Caudate nucleus (tissue), 63 donors: ENCODE measurements at places on chromosomes 4 and X.

GRCh38 chrX:56738670-56739069 lies 9.6 kb downstream of the NBDY start:
- DNase-seq, result no peak

- DNase-seq, result no peak
Measured at GRCh38 chr4:16732741-16733140, 165.7 kb downstream of the LDB2 start.

DNA sequence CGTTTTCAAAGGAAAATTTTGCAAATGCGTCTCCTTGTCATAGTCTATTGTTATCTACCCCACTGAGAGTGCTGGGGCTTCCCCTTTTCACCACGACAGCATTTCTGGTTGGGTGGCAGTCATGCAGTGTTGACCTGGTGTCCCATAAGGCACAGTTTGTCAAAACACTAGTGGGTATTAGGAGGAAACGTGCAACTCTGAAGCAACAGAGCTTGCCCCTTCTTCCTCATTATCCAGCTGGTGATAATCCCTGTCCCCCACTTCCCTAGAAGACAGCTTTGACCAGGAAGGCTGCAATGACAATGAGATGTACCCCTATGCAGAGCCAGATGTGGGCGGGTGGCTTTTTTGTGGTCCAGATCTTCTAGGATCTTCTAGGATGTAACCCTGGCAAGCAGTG lies 1.8 kb downstream of the TBC1D1 start:
- DNase-seq, result no peak

DNA sequence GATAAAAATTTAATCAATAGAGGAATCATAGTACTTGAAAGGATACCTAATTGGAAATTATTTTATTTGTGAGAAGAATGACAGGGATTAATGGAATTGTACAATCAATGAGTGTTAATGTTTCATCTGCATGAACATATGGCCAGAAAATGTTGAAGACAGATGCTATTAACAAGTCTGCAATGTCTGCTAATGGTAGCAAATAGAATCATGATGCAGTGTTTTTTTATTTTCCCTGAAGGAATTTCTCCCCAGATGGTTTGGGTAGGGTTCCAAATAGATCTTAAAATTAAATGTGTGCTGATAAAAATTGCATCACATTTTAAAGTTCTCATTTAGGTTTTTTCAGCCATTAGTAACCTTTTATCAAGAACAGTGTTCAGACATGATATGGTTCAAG lies 291.3 kb upstream of the TRAM1L1 start:
- no peak for DNase-seq

- no peak for DNase-seq
Measured at GRCh38 chr4:152996111-152996571, 60.0 kb downstream of the FHDC1 start.

GRCh38 chrX:19674041-19674789 lies 158.9 kb upstream of the MAP3K15 start:
- DNase-seq, result no peak

DNA sequence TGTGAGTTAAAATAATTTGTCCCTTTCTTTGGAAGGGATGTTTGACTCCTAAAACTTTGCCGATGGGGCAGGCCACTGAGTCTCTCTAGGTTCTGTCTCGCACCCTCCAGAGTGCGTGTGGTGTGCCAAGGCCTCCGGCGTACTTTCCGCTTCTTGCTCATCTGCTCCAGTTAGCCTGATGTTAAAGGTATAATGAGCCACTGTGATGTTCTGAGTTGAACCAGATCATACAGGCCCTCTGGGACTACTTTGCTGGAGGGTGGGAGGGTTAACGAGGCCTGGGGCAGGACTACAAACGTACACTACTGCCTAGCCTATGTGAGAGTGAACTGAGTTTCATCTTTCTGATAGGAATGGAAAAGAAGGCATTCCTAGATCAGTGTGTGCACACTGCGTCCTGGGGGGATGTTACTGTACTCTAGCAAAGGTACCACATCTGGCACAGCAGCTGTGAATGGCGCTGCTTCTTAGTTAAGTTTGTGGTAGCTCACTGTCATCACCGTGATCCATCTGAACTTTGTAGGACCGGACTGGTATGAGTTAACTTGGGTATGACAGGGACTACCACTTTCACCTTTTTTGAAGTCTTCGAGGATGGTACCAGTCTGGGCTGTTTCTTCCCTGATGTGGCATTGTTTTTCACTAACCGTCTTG lies 60.2 kb downstream of the RGS12 start:
- no peak for DNase-seq

- no peak for DNase-seq
Measured at GRCh38 chr4:81921751-81922159, 450.0 kb upstream of the RASGEF1B start.

GRCh38 chr4:53196882-53197771 lies 168.7 kb downstream of the SCFD2 start:
- no peak for DNase-seq

DNA sequence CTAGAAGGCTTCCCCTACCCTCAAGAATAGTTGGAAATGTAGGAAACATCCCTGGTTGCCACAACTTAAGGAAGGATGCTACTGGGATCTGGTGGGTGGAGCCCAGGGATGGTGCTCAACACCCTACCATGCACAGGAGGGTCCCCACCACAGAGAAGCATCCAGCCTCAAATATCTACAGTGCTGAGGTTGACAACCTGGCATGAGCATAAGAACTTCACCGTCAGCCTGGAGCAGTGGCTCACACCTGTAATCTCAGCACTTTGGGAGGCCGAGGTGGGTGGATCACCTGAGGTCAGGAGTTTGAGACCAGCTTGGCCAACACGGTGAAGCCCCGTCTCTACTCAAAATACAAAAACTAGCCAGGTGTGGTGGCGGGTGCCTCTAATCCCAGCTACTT lies 24.0 kb upstream of the ASMTL start:
- no peak for DNase-seq

DNA sequence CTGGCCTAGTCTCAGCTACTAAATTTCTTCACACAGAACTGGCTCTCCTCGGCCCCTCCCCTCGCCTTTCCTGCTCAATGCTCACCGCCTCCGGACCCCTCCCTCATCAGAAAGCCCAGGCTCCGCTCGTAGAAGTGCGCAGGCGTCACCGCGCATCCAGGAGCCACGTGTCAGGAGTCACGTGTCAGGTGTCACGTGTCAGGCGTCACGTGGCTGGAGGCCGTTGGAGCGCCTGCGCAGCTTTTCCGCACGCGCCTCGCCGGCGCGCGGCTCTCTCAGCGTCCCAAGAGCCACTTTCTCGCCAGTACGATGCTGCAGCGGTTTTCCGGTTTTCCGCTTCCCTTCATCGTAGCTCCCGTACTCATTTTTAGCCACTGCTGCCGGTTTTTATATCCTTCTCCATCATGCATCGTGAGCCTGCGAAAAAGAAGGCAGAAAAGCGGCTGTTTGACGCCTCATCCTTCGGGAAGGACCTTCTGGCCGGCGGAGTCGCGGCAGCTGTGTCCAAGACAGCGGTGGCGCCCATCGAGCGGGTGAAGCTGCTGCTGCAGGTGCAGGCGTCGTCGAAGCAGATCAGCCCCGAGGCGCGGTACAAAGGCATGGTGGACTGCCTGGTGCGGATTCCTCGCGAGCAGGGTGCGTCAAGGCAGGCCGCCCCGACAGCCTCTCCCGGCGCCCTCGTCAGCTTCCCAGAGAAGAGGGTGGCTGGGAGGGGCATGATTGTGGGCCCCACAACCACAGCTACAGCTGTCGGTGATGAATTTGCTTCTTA lies at the start of gene SLC25A31:
Gene SLC25A31, plus strand, starts transcription at position 259 of the 772 bp plus-strand sequence. Its CDS starts 146 bp downstream, at position 405.
- no peak for DNase-seq

DNA sequence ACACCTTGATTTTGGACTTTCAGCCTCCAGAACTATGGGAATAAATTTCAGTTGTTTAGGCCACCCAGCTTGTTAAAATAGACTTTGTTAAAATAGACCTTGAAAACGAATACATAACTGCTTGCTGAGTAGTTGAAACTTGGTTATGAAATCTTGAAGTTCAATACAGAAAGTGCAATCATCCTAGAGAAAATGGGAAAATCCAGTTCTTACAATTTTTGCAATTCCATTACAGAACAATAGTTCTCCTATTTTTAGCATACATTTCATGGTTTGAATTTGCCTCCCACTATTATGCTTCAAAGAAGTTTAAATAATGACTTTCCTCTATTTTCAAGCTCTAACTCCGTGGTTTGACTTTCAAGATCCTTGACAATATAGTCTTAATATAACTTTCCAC lies 10.5 kb downstream of the TLR1 start:
- no peak for DNase-seq

GRCh38 chr4:180698550-180699195 lies 1544.5 kb upstream of the TENM3 start:
- DNase-seq, result no peak

DNA sequence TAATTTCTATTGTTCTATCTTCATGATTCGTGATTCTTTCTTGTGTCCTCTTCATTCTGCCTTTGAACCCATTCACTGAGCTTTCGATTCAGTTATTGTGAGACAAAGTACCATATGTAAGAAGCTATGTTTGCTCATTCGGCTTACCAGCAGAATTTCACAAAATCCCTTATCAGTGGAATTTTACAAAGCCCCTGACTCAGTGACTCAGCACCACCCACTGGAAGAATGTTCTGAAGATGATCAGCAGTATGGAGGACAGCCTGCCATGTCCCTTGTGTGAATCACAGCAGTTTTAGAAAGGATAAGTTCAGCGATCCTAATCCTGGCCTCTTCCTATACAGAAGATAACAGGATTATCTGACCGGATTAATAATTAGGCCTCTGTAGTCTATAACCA lies 5.8 kb upstream of the UXT start:
- no peak for DNase-seq

- DNase-seq, result peak; percentile 35
Measured at GRCh38 chrX:149937871-149938426, 342 bp downstream of the EOLA2 start.

DNA sequence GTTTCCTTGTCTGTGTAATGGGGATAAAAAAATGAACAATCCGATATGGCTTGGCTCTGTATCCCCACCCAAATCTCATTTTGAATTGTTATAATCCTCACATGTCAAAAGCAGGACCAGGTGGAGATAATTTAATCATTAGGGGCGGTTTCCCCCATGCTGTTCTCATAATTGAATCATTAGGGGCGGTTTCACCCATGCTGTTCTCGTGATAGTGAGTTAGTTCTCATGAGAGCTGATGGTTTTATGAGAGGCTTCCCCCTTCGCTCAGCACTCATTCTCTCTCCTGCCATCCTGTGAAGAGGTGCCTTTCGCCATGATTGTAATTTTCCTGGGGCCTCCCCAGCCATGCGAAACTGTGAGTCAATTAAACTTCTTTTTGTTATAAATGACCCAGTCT lies 633.5 kb downstream of the RAPGEF2 start:
- no peak for DNase-seq

DNA sequence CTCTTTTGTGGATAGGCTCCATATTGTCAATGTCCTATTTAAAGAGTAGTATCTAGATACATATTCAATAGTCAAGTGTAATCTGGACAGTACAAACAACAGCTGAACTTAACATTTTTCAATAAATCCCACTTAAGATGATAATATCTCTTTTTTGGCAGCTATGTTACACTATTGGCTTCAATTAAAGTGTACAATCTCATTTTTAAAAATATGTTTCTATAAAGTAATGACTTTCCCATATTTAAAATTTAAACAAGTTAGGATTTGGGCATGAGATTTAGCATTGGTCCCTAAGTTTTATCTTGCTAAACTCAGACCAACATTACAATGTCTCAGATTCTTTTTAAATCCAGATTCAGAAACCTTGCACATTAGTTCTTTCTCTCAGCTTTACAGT lies 7.9 kb upstream of the JCHAIN start:
- no peak for DNase-seq

GRCh38 chrX:129663171-129663570 lies 8.4 kb upstream of the APLN start:
- DNase-seq, result no peak

- no peak for DNase-seq
Measured at GRCh38 chr4:45004847-45005565, 278.6 kb upstream of the GNPDA2 start.

GRCh38 chr4:136443006-136443405 lies 1089.3 kb downstream of the PCDH18 start:
- DNase-seq, result no peak

DNA sequence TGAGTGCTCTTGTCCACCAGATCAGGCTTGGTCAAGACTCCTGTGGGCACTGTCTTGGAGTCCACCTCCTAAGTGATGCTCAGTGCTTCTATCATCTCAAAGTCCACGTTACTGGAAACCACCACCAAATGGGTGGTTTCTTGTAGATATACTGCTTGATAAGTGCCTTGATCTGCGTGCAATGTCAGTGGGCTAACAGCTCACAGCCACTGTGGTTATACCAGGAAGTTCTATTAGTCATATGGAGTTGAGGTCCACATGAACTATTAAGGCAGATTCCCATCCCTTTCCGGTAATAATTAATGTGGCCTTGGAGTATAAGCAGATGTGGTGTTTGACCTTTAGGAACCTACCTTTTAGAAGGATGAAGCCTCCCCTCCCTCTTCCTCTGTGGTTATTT lies 161.9 kb downstream of the ZNF518B start:
- no peak for DNase-seq

- no peak for DNase-seq
Measured at GRCh38 chr4:144572660-144573059, 73.3 kb upstream of the HHIP start.
